Thoracic aorta (tissue), 2 donors: ENCODE measurements at places on chromosomes 12 and 14.

DNA sequence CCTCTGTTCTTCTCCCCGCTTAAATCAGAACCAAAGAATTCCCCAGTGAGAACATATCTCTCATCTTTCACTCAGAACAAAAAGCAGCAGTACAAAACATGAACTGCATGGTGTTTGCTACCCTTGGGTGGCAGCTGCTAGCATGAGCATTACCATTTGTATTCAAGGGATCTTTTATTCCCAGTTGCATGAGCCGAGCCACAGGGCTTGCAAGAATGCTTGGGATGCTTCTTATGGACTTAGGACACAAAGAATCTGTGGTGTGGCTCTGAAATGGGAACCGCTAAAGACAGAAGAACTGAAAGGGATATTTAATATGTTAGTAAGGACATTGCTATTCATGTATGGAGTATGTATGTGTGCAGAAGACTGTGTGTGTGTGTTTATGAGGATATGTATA, 190.6 kb downstream of the TMX1 start:
- no peak for DNase-seq

DNA sequence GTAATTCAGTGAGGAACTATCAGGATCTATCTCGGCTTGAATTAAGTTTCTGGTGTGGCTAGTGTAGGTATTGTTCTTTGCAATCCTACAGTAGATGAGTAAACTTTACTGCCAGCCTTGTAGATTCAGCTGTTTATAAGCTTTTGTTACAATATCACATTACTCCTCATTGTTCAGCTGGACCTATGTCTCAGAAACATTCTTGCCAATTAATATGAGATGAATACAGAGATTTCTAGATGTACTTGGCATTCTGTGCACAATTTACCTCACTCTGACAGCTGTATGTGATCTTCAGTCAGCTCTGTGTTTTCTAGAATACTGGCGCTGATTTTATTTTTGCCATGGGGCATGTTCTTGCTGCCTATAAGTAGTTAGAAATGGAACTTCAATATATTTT, 55.7 kb downstream of the METTL25 start:
- no peak for DNase-seq

GRCh38 chr12:56321027-56321426, 5.2 kb upstream of the CNPY2 start:
- no peak for DNase-seq

DNA sequence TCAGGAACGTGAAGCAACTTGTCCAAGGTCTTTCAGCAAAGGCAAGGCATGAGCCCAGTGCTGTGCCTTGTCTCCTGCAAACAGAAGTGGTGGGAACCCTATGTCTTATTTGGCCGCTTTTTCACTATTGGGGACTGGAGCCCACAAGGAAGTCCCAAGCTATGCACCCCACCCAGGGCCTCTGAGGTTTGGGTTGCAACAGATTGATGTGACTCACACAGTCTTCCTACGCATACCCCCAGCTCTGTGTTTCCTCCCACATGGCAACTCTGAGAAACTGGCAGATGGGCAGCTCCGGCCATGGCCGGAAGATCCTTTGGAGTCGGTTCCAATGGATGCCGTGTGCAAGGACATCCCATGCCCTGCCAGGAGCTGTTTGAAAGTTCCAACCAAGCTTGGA, 28.3 kb upstream of the CMKLR1 start:
- DNase-seq: no peak

GRCh38 chr12:29521951-29522350, 24.5 kb upstream of the OVCH1 start:
- DNase-seq: no peak

DNA sequence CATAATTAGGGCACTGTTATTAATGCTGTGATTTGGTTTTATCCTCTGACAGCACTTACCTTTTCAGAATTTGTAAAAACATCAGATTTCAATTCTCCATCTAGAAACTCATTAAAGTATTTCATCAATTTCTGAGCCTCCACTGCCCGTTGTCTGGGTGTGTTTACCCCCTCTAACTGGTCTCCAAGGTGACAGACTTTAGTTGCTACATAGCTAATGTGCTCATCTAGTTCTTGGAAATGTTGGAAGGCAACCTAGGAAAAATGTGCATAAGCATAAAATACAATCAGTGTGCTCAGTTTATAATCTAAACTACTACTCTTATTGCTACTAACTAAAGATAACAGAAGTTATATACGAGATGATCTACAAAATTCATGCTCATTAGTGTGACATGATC, 24.6 kb downstream of the EXOC5 start:
- no peak for DNase-seq

GRCh38 chr12:70907412-70907811, 13.1 kb downstream of the PTPRR start:
- no peak for DNase-seq

- DNase-seq: no peak
These were observed 286.6 kb downstream of the C12orf75 start for GRCh38 chr12:105616971-105617540.

GRCh38 chr12:111505601-111506036, 93.5 kb downstream of the ATXN2 start:
- DNase-seq: no peak

GRCh38 chr14:53183056-53183455, 29.9 kb upstream of the DDHD1 start:
- DNase-seq: no peak

DNA sequence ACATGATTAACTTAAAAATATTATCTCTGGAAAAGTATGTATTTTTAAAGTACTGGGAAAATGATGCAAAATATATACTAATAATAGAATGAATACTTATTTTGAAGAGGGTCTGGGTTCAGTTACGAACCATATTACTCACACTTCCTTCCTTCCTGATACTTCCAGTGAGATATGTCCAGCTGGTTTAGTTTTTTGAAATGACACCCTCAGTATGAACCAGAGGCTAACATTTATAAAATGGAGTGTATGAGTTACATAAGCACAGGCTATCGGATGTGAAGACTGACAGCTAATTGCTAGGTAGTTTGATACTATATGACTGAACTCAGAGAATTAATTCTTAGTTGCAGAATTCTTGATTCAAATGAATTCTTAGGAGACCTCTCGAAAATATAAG, 122.9 kb downstream of the OTOGL start:
- DNase-seq: no peak

DNA sequence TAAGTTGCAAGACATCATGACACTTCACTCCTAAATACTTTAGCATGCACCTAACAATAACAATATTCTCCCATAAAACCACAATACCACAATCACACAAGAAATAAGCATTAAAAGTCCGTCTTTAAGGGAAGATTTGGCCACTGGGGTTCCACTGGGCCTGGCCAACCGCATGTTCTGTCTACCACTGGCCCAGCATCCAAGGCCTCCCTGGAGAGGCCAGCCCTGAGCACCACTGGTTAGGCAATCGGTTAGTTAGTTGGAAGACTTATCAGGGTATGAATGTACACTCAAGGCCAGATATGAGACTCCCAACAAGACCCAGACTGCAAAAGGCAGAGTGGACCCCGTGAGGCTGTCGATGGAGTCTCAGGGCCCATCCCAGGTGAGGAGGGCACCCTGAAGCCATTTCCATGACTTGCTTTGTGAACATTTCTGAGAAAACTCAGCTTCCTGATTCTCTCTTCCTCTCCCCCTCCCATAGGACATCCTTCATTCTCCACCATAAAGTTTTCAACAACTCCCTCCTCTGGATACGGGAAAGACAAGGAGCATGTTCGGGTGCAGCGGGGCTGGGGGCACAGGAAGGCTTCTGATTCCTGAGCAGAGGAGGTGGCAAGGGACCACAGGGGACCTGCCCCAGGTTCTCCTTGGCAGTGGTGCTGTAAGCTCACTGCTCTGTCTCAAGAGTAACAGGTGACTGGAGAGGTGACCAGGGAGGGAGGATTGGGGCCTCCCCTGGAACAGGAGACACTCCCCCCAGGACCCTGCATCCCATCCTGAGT, 5.9 kb downstream of the PXN start:
- no peak for DNase-seq

DNA sequence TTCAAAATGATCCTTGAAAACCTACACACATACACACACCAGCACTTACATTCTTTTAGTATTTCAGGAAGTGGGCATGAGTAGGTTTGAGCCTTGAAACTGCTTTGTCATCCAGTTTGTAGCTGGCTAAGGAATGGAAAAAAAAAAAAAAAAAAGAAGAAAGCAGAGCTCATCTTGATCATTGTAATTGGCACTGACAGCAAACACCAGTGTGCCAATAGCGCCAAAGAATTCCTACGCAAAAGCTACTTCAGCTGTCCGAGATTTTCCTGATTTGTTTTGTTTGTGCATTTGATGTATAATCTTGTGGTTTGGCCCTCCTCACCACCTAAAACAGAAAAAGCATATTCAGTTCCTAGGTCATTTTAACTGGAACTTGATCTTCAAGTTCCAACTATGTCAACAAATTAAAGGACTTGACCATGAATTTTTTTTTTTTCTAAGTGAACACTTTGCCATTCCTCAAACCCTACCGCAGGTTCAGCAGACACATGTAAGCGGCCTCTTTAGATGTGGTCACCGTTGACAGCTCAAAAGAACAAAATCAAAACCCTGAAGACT, 57.3 kb downstream of the FLRT2 start:
- no peak for DNase-seq

DNA sequence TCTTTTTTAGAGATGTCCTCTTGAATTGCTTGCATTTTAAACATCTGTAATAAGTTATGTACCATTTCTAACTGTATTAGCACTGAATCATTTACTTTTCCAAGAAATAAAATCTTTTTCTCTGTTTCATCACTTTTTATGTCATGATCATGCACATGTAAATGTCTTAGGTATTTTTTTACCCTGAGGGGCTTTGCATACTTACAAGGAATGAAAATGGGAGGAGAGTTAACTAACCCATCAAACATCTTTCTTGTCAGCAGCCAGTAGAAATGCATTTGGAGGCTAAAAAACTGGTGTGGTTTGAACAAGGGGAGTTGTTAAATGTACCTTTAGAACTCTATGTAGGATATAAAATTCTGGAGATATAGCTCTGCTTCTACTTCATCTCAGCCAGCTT, 1080.3 kb downstream of the GALC start:
- no peak for DNase-seq

GRCh38 chr12:6116471-6117021, 7.9 kb downstream of the VWF start:
- DNase-seq: no peak

DNA sequence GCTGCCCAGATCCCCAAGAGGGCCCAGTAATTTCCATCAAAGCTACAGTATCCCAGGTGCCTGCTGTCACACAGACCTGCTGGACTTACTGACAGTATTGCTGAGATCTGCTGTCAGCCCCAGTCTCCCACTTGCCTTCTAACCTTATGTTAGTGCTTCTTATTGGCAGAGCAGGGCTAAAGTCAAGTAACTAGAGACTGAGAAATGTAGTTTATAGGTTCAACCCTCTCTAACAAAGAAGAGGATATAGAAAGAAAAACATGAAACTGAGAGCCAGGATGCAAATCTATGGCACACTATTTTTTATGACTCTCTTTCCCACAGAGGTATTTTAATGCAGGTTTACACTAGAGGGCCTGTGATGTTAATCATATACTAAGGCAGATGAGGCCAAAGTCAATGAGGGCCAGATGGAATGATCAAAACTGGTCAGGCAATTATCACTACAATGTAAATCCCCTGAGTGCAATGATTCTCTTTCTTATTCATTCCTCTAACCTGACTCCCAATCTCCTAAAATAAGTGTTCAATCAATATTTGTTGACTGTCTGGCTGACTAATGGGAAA, 781.9 kb downstream of the VRK1 start:
- DNase-seq: no peak

DNA sequence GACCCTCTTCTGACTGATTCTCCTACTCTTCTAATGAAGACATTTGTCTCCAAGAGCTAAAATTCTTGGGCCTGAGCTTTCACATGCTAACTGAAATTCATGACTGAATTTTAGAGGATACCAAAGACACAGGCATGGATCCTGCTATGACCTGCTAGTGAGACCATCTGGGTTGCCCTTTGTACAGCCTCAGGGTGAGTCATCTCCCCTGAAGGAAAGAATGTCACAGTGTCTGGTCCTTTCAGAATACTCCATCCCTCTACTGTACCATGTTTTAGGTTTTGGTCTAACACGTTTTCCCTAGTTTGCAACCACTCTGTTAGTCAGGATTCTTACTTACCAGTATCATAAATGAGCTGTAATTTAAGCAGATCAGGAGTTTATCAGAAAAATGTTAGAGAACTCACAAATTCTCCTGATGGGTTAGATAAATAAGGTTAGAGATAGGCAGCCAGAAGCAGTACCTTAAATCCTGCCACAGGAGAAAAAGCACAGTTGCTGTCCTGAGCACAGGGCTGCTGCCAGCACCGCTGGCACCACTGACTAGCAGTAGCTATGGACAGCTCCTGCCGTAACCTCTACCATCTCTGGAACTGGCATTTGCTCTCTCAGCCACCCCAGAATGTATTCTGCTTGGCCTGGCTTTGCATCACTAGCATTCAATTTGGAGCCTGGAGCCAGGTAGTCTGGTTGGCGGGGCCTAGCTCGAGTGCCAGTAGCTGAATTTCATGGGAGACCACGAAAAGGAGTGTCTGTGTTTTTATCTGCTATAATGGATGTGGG, 127.6 kb downstream of the ANO6 start:
- no peak for DNase-seq

DNA sequence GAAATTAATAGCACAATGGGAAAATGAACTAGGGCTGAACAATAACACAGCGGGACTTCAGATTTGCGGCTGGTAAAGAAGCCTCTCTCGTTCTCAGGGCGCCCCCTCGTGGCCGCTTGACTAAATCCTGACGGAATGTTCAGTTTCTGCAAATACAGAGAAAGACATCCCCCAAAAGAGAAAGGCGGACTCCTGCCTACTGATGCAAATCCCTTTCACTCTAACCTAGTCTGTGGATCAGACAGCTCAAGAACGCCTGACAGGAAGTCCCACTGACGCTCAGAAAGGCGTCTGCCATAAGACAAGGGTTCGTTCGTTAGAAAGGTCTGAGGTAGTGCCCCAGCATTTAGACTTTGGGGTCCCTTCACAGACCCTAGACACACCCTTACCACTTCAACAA, 2.5 kb downstream of the NUAK1 start:
- peak; percentile 70 for DNase-seq

DNA sequence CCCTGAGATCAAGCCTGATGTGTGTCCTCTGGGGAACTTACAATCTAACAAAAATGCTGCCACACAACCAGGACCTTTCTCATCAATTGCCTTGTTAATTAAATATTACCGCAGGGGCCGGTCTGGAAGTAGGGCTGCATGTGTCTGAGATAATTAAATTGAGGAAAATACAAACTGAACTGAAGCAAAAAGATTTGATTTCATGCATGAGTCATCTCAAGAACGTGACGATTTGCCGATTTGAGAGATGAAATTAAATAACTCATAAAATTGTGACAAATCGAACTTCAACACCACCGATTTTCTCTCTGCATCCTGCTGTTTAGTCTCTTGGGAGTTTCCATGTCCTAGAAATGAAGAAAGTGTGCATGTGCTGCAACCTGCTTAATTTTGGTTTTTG, 94.6 kb upstream of the DAAM1 start:
- DNase-seq: no peak
